CD4-positive, alpha-beta T cell treated with Interleukin-1 beta for 1 hour (primary cell): ENCODE measurements at places on chromosomes 3 and 15.

GRCh38 chr3:14304101-14305045 lies 98.0 kb upstream of the SLC6A6 start:
- DNase-seq = no peak

- no peak for DNase-seq
Observed at GRCh38 chr15:76930831-76931396, 635 bp upstream of the RCN2 start.

GRCh38 chr15:92365084-92365483 lies 28.6 kb upstream of the ST8SIA2 start:
- DNase-seq = no peak

- peak; percentile 23 for DNase-seq
Observed at GRCh38 chr3:184748219-184749135, 36.6 kb upstream of the MAGEF1 start.

DNA sequence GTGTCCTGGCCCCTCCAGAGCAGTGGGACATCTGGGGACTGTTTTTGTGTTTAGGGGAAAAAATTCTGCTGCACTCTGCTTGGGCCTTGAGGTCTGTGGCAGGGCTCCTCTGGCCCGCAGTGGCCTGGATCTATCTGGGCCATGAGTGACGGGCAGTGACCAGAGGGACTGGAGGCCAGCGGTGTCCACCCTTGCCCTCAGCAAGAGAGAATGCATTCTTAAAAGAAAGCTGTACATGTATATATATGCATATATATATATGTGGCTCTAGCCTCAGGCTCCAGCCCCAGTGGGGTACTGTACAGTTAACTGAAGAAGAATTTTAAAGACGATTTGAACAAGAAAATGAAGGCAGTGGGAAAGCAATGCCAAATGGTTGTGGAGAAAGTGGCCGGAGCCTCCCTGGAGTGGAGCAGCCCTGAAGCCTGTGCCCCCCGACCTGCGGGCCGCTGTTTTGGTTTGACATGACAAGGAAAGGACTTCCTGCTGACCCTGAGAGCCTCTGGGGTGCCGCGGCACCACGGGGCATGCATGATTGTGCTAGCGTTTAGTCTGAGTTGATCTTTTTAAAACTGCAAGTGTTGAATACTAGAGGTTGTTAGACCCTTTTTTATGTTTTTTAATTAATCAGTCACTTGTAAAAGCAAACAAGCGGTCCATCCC lies 52.2 kb downstream of the PLXNA1 start:
- no peak for DNase-seq

- no peak for DNase-seq
Observed at GRCh38 chr3:11457135-11457534, 184.9 kb downstream of the ATG7 start.

GRCh38 chr3:172317984-172318383 lies 130.3 kb downstream of the GHSR start:
- peak; percentile 4 for DNase-seq

- DNase-seq = no peak
Observed at GRCh38 chr3:168052515-168052914, 43.2 kb downstream of the GOLIM4 start.

DNA sequence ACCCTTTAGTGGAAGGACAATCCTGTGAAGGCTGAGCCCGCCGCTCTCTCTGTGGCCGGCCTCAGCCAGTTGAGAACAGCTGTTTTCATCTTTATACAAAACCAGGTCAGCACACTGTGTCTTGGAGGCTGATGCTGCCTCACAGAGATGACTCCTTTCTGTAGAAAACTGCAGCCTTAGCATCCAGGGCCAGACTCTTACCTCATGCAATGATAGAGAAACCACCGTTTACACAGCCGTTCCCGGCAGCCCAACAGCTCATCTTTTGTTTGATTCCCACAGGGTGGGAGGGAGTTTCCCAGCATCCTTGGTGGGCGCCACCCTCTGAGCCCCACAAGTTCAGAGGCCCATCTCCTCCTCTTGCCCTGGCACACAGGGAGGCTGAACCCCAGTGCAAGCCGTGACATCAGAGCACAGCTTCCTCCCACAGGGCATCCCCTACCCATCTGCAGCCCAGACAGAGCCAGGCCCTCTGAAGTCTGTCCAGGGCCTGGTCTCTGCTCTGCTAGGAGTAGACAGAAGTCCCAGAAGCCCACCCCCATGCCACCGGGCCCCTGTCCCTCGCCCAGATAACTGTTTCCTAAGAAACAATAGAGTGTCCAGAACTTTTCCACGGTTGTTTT lies 105.0 kb downstream of the LRRK1 start:
- no peak for DNase-seq

- no peak for DNase-seq
Observed at GRCh38 chr3:869734-870133, 223.1 kb upstream of the CNTN6 start.

DNA sequence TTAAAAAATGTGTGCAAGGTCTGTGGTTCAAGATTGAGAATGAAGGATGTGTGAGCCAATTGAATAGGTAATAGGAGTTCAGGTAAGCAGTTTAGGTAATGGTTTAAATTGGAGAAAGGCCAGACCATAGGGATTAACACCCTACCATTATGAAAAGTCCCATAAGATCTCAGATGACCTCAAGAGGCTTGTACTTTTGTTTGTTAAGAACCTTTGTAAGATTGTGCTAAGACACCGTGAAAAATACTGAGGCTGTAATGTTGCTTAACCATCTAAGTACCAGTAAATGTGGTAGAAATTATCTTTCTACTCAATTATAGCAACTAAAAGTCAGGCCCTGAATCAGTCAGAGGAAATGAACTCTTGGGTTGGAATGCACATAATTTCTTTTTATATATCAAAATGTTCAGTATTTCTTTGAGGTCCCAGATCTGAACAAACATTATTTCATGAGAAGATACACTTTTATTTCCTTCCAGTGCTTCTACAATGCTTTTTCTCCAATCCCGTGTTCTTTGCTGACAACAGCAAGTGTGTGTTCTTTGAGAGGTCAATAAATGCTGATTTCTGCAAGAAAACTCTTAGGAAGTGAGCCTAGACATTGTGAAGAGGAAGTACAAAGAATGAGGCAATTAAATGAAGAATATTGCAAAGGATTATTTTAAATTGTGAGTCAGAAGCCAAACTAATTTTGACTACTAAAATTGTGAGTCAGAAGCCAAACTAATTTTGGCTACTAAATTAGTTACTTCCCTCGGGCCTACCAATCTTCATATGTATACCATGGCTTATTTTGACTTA lies 66.4 kb downstream of the TCF12 start:
- DNase-seq = no peak

DNA sequence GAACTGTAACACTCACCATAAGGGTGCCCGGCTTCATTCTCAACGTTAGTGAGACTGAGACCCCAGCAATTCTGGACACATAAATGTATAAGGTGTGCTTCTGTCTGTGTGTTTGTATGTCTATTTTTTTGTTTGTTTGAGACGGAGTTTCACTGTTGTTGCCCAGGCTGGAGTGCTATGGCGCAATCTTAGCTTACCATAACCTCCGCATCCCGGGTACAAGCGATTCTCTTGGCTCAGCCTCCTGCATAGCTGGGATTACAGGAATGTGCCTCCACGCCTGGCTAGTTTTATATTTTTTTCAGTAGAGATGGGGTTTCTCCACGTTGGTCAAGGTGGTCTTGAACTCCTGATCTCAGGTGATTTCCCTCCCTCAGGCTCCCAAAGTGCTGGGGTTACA lies 43.3 kb upstream of the C2CD4B start:
- no peak for DNase-seq

GRCh38 chr3:30467596-30468238 lies 138.7 kb upstream of the TGFBR2 start:
- no peak for DNase-seq

DNA sequence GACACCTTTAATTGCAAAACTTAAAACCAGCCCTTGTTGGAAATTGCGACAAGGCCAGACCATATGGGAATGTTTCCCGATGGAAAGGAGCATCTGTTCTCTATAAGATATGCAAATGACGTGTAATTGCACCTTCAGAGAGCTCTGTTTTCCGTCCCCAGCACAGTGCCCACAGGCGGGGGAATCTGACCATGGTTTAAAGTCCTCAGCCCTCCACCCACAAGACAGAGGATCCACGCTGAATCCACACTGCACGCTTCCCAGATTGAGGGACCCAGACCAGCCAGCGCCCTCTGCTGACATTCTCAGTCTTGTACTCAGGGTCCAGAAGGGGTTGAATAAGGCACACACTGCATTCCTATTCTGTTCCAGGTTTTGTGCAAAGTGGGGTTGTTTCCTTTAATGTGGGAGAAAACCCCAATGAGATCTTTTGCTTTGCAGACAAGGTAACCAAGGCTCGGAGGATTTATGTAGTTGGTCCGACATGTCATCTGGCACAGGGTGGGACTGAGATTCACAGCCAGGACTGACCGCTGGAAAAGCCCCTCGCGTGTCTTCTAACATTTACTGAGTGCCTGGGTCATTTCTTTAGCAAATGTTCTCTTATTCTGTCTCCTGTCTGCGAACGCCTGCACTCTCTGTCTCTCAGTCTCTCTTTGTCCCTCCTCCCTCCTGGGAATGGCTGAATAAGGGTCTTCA lies 36.8 kb upstream of the KLHL25 start:
- DNase-seq = no peak

GRCh38 chr3:58421004-58421403 lies 12.6 kb downstream of the PDHB start:
- DNase-seq = no peak

- no peak for DNase-seq
Observed at GRCh38 chr3:63051920-63052319, 176.7 kb upstream of the CADPS start.

DNA sequence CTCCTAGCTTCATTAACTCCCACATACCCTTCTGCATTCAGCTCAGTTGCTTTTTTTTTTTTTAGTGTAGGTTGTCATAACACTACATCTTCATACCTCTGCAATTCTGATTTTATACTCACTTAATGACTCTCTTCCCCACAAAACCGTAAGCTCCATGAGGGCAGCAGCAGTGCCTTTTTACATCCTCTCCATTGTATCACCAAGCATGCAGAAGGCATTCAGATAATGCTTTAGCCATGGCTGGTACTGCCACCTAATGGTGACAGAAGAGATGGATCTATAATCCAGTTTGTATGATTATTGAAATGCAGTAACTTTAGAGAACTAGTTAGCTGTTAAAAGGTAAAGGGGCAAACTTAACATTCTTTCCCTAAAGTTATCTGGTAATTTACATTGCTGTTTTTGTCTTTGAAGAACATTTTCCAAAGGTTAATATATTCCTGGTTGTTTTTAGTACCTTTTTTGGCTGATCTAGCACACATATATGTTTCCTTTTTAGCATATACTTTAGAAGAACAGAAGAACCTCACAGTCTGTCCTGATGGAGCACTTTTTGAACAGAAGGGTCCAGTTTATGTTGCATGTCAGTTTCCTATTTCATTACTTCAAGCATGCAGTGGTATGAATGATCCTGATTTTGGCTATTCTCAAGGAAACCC lies 36.8 kb downstream of the ATP1B3 start:
- DNase-seq = peak; percentile 79

- DNase-seq = no peak
Observed at GRCh38 chr3:14630404-14631100, 21.0 kb upstream of the CCDC174 start.

DNA sequence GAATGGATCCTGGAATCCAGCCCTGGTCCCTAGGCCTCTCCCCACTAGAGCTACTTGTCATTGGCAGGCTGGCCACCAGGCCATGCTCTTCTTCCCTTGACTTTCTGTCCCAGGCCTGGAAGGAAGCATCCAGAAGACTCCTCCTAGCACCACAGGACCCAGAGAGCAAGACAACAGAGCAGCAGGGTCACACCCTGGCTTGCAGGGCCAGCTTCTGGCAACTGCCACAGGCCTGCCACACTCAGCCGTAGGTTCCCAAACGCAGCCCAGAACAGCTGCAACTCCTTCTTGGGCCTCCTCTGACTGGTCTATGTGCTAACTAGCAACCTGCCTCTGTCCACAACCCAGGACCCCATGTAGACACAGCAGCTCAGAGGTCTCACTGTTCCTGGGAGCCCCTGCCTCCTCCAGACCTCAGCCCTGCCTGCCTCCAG lies 36.8 kb upstream of the RPL32 start:
- no peak for DNase-seq

DNA sequence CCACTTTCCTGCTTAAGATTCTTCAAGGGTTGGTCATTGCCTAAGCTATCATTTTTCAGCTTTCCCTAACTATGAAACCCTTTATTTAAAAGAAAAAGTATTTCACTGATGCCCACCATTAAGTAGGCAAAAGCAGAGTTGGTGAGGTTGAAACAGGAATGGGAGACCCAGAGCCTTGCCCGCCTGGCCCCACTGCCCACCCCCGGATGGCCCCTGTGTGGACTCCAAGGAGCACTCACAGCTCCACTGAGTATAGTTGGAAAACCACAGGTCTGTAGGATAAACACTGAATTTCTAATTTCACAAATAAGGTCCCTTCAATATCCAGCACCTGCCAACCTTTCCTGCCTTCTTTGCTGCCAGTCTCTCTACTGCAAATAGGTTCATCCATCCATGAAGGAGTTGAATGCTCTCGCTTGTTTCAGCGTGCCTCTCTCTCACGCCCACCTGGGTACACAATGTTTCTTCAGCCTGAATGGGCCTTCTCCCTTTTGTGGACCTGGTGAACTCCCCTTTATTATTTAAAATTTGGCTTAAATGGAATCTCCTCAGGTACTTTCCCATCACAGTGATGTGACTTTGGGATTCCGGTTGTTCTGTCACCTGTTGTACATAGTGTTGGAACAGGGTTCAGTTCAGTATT lies 8.7 kb upstream of the ACAP2 start:
- DNase-seq = no peak

- DNase-seq = no peak
Observed at GRCh38 chr3:12798559-12799179, 2.2 kb downstream of the CAND2 start.

DNA sequence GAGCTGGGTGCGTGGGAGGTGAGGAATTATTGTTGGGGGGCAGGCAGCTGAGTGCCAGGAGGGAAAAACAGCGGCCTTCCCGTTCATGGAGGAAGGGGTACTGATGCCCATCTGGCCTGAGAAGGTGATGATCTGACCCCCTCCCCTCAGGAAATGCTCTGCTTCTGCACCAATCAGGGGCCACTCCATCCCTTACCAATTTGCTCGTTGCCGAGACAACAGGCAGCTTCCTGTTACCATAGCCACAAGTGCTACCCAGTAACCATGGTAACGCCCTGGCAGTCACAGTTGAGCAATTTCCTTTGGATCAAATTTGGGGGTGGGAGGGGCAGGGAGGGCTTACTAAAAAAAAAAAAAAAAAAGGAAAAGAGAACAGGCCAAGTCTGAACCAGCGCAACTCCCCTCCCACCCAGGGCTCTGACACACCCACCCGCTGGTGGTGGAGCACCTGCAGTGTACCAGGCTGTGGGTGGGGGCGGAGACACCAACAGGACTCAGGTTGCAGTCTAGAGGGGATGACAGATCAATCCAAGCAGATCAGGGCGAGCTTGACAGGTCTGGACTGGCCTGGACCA lies 13.7 kb downstream of the CELF6 start:
- DNase-seq = peak; percentile 73

GRCh38 chr3:150385296-150386242 lies 22.5 kb upstream of the TSC22D2 start:
- DNase-seq = peak; percentile 24

- no peak for DNase-seq
Observed at GRCh38 chr3:152434142-152434541, 165.4 kb downstream of the MBNL1 start.

DNA sequence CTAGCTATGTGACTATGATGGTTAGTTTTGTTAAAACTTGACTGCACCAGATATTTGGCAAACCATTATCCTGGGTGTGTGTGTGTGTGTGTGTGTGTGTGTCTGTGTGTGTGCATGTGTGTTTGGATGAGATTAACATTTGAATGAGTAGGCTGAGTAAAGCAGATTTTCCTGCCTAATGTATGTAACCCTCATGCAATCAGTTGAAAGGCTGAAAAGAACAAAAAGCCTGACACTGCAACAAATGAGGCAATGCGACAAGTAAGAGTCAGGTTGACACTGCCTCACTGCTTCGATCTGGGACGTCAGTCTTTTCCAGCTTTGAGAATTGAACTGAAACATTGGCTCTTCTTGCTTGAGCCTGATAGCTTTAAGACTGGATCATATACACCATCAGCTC lies 643.0 kb downstream of the NAALADL2 start:
- no peak for DNase-seq
